ENCODE measurements at places on chromosomes 13 and 19.

DNA sequence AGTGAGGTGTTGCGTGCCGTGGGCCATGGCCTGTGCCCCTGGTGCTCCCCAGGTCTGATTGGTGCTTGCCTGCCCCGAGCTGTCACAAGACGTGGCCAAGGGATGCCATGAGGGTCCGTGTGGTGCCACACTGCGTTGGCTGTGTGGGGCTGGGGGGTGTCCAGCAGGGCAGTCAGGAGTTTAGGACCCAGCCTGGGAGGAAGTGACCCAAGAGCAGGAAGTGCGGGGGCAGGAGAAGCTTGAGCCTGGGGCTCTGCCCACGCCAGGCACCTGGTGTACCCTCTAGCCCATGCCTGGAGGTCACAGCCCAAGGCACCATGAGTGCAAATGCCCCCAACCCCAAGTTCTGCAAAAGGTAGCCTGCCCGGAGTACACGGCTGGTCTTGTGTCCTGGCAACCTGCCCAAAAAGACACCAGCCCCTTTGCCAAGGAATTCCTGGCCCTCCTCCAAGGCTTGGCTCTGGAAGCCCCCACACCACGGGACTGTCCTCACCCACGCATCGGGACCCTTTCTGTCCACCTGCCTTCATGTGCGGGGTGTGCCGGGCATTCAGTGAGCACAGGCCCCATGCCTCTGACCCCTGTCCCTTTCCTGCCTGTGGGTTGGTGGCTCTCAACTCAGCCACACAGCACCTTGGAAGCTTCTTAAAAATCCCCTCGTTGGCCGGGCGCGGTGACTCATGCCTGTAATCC is 24.9 kb downstream of the MPND start:
- DNase-seq = no peak

GRCh38 chr13:31686670-31687425 is 52.5 kb upstream of the RXFP2 start:
- no peak for DNase-seq

- no peak for DNase-seq
These were observed 27.2 kb downstream of the EPN1 start for GRCh38 chr19:55702131-55702627.

- DNase-seq = no peak
These were observed 14.8 kb downstream of the SMIM7 start for GRCh38 chr19:16645140-16645539.

DNA sequence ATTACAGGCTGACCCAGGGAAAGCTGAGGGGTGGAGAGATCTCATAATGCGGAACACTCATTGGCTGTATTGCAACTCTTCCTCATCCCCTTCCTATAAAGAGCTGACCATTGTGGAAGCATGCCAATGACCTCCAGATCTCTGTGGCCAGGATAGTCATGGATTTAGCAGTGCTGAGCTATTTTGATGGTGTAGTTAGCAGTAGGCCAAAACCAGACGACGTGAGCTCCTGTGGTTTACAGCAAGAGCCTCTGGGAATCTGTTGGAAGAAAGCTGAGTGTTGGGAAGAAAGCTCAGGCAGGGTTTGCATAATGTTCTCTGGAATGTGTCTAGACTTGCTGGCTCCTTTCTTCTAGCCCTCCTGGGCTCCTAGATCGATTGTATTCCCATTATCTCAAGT is 187.5 kb upstream of the GPC6 start:
- no peak for DNase-seq

Data from fibroblast of the conjunctiva (primary cell).